ENCODE measurements at places on chromosomes 1 and 21.

- no peak for DNase-seq
Measured at GRCh38 chr1:15075817-15076216, 77.7 kb upstream of the TMEM51 start.

GRCh38 chr1:61241411-61241838 lies 159.1 kb downstream of the NFIA start:
- no peak for DNase-seq

DNA sequence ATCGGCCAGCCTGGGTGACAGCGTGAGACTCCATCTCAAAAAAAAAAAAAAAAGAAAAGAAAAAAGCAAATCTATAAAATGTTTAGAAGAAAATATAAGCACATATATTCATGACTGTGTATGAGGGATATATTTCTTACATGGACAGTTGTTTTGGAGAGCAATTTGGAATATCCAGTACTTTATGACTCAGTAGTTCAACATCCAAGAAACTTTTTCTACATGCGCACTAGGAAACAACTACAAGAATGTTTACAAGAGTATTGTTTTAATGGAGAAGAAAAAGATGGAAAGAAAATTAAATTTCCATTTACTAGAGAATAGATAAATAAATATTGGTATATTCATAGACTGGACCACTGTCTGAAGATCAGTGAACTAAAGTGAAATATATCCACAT lies 77.5 kb downstream of the MAST2 start:
- peak; percentile 62 for DNase-seq

DNA sequence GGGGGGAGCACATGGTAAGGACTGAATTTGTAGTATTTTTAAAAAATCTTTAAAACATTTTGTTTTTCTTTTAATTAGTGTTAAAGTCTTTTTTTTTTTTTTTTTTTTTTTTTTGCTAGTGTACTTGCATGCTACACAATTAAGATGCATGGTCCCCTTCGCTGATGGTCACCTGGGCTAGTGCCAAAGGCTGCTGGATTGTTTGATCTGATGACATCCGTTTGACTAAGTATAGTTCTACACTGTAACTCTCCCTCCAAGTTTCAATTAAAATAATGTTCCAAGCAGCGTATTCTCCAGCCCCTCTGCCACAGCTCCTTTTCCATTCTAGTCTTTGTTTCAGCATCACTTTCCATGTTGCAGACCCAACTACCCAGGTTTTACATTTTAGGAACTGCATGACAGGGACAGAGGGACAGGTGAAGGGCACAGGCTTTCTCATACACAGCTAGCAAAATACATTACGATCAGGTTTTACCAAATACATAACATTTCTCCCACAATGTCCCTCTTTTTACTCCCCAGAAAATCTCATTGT lies 852 bp upstream of the RAVER2 start:
- no peak for DNase-seq

- DNase-seq, result peak; percentile 74
Measured at GRCh38 chr1:27561124-27561899, 42.6 kb downstream of the AHDC1 start.

- DNase-seq, result no peak
Measured at GRCh38 chr1:151001602-151002001, 5.1 kb downstream of the MINDY1 start.

DNA sequence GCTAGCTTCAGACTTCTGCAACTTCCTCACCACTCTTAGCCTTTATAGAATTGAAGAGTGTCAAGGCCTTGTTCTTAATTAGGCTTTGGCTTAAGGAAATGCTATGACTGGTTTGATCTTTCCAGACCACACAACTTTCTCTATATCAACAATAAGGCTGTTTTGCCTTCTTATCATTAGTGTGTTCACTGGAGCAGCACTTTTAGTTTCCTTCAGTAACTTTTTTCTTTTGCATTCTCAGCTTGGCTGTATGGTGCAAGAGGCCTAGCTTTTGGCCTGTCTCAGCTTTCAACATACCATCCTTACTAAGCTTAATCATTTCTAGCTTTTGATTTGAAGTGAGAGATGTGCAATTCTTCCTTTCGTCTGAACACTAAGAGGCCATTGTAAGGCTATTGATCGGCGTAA lies 8.6 kb downstream of the PRKACB start:
- no peak for DNase-seq

DNA sequence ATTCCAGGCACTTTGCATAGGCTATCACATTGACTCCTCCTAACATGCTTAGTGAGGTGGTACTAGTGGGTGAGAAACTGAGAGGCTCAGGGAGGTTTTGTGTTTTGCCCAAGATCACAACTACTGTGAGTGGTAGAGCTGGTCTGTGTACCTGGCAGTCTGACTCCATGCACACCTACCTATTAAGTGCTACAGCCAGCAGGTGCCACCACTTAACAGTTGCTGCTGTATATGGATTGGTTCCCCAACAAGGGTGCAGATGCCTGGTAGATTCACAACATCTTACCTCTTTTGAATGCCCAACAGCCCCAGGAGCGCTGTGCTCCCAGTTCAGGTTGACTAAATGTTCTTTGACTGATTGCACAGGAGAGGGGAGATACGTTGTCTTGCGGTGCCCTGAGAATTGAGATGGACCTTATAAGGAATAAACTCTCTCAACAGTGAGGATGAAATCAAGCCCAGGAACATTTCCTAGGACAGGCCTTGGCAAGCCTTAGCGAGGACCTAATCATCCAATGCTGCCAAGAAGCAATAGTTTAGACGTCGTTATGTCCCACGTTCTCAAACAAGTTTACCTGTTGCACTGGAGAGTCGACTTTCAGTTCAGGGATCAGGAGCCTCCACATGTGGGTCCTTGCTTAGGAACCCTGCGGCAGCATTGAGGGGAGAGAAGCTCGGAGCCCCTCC lies 78.9 kb upstream of the F3 start:
- DNase-seq, result no peak

- DNase-seq, result peak; percentile 85
Measured at GRCh38 chr1:170225781-170226530, 80.2 kb downstream of the NTMT2 start.

GRCh38 chr1:21659099-21659923 lies 9.8 kb downstream of the RAP1GAP start:
- peak; percentile 33 for DNase-seq

All from AG10803 (cell line).